ENCODE measurements at places on chromosomes 11 and 22. TPM values are rescaled to one million over a fixed set of nuclear protein-coding genes. Genes with fewer than 3 reads are reported as not detected.

- no peak for DNase-seq
Observed at GRCh38 chr11:104819107-104819506, 79.2 kb downstream of the CASP12 start.

DNA sequence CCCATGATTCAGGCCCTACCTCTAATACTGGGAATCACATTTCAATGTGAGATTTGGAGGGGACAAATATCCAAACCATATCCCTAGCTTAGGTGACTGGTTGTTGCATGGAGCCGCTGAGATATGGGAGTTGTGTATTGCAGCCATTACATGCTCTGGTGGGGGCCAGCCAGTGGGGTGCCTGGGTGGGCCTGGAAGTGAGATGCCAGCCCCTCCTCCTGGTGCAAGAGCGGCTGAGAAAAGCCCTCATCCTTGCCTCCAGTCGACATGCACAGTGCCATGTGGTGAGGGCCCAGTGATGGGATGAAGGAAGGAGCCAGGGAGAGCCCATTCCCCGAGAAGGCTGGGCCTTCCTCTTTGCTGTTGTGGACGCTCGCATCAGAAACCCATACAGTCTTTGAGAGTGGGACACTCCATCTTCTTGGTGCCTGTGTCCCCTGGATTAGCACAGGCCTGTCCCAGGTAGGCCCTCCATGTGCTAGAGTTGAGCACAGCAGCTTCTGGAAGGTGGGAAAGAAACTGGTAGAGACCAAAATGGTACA, 1043.0 kb downstream of the TBC1D22A start:
- no peak for DNase-seq

- DNase-seq, result no peak
Observed at GRCh38 chr11:128914216-128915148, 23.3 kb downstream of the KCNJ5 start.

DNA sequence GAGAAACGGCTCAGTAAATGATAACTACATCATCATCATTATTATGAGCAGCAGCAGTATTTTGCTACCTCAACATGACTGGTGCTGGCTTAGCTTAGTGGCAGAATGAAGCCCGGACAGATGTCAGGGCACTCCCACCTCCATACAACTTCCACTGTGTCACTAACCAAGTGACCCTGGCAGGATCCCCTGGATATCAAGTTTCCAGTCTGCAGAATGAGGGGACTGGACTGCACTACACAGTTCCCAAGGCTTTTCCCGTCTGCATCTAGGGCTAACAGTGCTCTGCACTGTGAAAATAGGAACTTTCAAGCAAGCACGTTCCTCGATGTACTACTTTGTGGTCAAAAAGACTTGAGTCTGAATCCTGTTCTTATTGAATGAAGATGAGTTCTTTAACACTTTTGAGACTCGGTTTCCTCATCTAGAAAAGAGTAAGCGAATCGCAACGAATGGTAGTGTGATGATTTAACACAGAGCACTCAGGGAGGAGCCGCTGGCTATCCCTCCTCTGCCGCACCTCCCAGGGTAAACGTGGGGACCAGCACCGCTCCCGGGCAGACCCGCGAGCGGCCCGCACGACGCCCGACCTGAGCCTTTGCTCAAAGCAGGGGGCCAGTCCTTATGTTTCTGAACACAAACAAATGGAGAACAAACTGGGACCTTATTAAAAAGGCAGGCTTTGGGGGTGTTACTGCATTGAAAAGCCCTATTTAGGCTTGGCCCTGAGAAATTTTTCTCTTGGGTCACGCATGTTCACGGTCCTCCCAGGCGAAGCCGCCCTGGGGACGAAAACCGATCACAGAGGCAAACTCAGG, 910 bp downstream of the CLTCL1 start:
- DNase-seq, result no peak

DNA sequence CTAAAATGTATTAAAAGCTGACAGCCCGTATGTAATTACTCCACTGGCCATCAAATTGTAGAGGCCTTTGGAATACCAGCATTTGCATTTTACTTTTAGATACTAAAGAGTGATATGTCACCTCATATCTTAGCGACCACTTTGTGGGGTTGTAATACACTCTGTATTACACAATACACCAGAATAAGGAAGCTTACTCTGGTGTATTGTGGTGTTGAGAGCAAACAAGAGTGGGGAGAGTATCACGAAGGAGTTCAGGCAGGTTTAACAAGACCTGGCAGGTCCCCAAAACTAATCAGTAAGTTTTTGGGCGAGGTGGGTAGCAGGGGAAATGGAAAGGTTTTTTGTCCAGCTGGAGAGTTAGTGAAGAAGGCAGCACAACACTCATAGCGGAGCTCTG, 3.2 kb downstream of the NUP50 start:
- DNase-seq, result no peak

GRCh38 chr11:126149759-126150625, 61.5 kb downstream of the RPUSD4 start:
- no peak for DNase-seq

DNA sequence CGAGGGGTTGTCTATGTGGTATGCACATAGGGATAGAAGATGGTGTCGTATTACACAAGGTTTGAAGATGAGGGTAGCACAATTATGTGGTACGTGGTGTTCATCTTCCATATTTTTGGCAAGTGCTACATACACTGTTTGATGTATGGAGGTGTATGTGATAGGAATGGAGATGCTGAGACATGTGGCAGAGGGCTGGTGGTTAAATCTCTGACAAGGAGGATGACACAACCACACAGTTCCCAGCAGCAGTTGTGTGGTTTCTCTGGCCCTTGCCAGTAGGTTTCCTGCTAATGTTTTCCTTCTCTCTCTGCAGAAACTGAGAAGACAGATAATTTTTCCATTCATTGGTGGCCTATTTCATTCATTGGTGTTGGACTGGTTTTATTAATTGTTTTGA, 17.0 kb downstream of the NCR3LG1 start:
- no peak for DNase-seq

The DEPDC7 gene
- 10.4 TPM for total RNA-seq

The MFRP gene
- total RNA-seq, result not detected

The TREH gene
- 23.0 TPM for total RNA-seq

DNA sequence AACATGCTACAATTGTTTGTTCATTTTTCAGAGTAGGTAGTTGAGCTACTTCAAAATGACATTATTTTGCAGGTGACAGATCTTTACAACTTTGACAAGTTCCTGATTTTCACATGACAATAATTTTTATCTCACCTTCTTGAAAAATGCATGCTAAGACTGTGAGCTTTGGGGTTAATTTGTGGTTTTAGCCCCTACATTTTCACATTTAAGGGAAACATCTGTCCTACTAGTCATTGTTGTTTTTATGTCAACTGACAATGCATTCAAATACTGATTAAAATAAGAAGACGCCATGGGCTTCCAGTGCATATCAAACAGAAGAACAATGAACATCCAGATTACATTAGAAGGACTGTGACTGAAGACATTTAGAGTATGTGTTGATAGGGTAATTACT, 1470.8 kb upstream of the TENM4 start:
- DNase-seq, result no peak

- DNase-seq, result no peak
Observed at GRCh38 chr11:119030029-119030328, 698 bp downstream of the SLC37A4 start.

DNA sequence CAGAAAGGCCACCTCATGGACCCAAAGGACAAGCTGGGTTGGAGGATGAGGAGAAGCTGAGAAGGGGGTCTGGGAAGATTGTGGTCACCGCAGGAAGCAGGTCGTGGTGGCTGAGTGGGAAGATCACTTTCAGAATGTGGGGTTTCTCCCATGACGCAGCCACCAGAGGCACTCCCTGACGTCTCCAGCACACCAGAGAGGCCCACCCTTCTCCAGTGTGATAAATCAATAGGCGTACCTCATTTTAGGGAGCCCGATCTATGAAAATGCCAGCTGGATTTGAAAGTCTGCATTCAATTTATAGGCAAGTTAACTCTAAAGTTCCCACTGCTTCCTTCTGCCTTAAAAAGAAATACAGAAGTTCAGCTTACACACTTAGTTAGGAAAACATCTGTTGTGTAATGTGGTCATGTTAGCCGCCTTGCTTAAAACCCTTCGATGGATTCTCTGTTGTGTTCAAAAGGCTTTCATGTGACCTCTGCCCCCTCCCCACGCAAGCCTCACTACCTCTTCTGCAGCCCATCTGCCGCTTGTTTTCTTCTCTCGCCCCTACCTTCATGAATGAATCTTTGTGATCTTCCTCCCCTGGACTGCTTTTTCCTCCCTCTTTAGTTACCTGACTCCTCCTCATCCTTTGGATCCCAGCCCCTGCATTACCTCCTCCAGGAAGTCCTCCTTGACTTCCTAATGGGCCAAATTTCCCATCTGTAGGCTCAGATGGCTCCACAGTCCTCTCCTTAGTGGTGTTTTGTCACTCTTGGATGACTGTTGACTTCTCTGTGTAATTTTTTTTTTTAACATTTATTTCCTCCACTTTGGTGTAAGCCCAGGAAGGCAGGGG, 10.7 kb downstream of the TSPAN18 start:
- no peak for DNase-seq

DNA sequence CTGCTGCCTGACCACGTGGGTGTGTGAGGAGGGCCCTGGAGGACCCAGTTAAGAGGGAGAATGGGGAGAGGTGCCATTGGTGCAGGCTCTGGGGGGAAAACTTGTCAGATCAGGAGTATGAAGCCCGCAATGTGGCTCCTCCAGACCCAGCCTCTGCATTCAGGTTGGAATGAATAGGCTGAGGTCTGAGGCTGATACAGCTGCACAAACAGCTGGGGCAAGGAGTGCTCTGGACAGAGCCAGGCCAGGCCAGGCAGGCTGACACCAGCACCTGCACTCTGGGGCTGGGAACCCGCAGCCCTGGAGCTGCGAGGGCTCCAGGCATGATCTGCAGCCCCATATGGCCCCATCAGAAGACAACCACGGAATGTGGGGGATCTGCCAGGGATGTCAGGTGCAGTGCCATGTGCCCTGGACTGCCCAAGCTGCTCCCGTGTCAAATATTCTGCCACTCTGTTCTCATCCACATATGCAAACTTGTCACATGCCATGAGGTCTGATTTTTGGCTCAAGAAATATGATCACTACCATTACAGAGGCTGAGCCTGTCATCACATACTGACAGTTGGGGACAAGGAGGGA, 27.2 kb upstream of the KCNJ11 start:
- no peak for DNase-seq

DNA sequence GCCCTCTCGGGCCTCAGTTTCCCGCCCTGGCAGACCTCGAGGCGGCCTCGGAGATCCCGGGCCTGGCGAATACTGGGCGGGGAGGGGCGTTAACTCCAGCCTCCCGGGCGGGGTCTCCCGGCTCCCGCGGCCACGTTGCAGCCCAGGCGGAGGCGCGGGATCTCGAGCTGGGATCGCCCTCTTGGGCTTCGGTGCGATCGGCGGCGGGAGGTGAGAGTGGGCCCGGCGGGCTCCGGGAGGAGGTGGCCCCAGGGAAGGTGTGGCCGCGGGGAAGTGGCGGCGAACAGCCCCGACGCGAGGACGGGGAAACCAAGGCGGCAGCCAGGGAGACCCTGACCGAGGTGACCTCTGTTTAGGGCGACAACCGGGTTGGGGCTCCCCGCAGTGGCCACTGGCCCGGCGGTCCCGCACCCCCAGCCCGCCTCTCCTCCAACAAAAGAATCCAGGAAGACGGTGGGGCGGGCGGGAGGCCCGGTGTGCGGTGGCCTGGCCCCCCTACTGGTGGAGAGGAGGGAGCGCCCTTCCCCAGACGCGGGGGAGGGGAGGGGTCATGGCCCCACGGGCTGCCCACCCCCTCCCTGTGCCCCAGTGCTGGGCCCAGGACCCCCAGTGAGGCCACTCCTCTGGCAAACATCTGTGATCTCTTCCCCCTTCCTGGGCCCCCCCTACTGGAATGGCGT, at the start of gene PHETA2:
Gene PHETA2, plus strand, starts transcription at position 117 of the 680 bp plus-strand sequence. CDS start 3,046 bp downstream, outside the sequence.
- no peak for DNase-seq

GRCh38 chr11:102110761-102111010, 439 bp downstream of the YAP1 start:
- no peak for DNase-seq

DNA sequence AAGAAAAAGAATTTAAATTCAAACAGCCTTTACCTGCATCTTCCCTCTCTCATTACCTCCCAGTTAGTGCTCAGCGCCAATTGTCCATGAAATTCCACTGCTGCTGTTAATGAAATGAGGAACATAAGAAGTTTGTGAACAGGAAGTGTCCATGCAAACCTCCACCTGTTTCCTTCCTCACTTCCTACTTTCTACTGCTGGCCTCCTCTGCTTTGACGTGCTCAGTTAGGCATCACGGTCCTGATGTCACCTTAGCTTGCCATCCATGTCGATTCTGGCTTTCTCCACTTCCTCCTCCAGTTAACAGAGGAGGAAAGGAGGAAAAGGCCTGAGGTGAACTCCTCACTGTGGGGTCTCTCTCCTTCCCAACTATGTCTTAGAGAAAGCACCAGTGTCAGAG, 26.9 kb upstream of the HTR3A start:
- no peak for DNase-seq

The ADM gene
- 27.2 TPM for total RNA-seq

GRCh38 chr22:39422101-39422500, 22.5 kb downstream of the TAB1 start:
- no peak for DNase-seq

DNA sequence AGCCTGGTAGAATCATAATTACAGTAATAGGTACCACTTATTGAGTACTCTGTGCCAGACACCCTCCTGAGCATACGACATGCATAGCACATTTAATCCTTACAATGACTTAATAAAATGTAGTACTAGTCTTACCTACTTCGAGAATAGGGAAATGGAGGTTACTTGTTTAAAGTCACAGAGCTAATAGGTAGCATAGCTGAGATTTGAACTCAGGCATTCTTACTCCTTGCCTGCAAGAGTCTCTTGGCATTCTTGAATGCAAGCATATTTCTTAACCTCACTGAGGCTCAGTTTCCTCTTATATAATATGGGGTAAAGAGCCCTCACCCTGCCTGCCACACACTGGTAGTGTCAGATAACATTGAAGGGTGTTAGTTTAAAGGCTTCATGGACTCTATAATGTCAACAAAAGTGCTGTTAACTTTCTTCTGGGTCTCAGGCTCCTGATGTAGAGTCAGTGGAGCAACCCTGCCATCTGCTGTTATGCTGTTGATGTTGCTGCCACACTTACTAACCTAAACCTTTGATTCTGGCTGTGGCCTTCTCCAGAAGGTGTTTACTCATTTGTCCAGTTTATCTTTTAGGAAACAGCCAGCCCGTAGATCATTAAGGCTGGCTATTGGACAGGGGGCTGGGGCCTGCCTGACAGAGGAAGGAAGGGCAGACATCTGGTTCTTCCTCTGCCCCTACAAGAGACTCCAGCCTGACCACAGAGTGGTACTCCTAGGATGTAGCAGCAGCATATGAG, 18.9 kb downstream of the LIMK2 start:
- DNase-seq, result peak; percentile 66

- DNase-seq, result peak; percentile 65
Observed at GRCh38 chr11:46279126-46280099, 2.0 kb downstream of the CREB3L1 start.

The FADS2 gene
- 34.5 TPM for total RNA-seq

- no peak for DNase-seq
Observed at GRCh38 chr11:63242089-63242781, 1.2 kb downstream of the SLC22A25 start.

DNA sequence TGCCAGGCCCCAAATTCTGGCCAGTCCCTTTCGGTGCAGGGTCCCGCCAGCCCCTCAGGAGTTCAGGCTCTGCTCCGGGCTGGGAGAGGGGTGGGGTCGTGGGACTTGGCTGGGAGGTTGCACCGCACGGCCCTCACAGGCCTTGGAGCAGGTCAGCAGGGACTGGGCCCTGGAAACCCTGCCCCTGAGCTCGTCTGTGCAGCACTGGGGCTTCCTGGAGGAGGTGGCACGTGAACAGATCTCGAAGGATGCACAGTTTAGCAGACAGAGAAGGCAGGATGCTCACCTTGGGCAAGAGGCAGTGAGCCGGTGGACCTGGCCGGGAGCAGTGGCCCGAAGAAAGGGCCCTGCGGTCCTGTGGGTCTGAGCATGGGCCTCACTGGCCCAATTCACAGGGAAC, 70.0 kb downstream of the WNT7B start:
- DNase-seq, result no peak

Measured in mucosa of gallbladder (tissue), 1 donor.